ENCODE measurements at places on chromosomes 1 and 21. TPM values are rescaled to one million over a fixed set of nuclear protein-coding genes. Genes with fewer than 3 reads are reported as not detected.

SPRR2F gene
- total RNA-seq: not detected

PTCH2 gene
- 1.9 TPM for total RNA-seq

SERPINC1 gene
- total RNA-seq: not detected

NCF2 gene
- total RNA-seq: not detected

GPR161 gene
- total RNA-seq: 36.5 TPM

LCE2C gene
- total RNA-seq: not detected

LCA5L gene
- total RNA-seq: 1.0 TPM

AQP10 gene
- not detected for total RNA-seq

ARHGEF16 gene
- 0.51 TPM for total RNA-seq

TMCC2 gene
- total RNA-seq: 2.1 TPM

TMEM54 gene
- 23.6 TPM for total RNA-seq

FCER1A gene
- total RNA-seq: not detected

SH2D5 gene
- 2.4 TPM for total RNA-seq

MFAP2 gene
- total RNA-seq: 37.9 TPM

GABRD gene
- total RNA-seq: not detected

AIM2 gene
- total RNA-seq: not detected

SLC30A10 gene
- not detected for total RNA-seq

CHIA gene
- not detected for total RNA-seq

DPM3 gene
- total RNA-seq: 78.8 TPM

GJA8 gene
- total RNA-seq: not detected

CLCA1 gene
- not detected for total RNA-seq

LIPI gene
- not detected for total RNA-seq

NES gene
- total RNA-seq: 269 TPM

S100A16 gene
- total RNA-seq: 701 TPM

LGR6 gene
- not detected for total RNA-seq

OR2L2 gene
- not detected for total RNA-seq

SOD1 gene
- 190 TPM for total RNA-seq

BRINP2 gene
- not detected for total RNA-seq

PTPN22 gene
- not detected for total RNA-seq

KISS1 gene
- 1.00 TPM for total RNA-seq

Data from endothelial cell of umbilical vein (primary cell).